ENCODE measurements at places on chromosomes 1 and 21.

- DNase-seq, result no peak
These were observed 5.0 kb upstream of the RNF19B start for GRCh38 chr1:32969566-32969965.

DNA sequence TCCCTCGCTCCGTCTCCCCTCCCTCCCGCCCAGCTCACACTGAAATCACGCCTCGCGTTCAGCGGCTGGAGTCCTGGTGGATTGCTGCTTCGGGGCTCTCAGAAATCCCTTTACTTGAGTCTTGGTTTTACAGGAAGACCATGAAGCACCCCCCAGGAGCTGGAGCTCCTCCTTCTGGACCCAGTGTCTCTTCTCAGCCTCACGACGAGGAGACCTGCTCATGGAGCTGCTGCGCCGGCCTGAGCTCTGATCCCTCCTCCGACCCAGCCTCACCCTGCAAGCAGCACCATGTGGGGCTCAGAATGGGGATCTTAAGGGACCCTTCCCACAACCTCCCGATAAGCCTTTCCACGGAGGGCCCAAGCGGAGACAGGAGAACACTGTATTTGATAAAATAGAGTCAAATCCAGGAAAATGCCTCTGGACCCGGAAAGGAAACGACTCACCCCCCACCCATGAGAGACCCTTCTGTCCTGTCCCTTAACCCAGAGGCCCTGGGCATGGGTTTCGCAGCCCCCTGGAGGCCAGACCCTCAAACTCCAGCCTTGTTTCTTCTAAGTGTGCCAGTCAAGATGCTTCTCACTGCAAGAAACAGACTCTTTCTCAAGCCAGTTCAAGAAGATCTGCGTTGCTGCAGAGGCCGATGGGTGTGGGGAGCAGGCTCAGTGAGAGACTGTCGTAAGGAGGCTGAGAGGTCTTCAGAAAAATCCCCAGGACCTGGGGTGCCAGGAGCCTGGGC is 26.1 kb downstream of the PDE9A start:
- no peak for DNase-seq

GRCh38 chr21:37555672-37556261 is 189.2 kb downstream of the DYRK1A start:
- no peak for DNase-seq

GRCh38 chr1:51473331-51474115 is 45.5 kb downstream of the EPS15 start:
- DNase-seq, result no peak

DNA sequence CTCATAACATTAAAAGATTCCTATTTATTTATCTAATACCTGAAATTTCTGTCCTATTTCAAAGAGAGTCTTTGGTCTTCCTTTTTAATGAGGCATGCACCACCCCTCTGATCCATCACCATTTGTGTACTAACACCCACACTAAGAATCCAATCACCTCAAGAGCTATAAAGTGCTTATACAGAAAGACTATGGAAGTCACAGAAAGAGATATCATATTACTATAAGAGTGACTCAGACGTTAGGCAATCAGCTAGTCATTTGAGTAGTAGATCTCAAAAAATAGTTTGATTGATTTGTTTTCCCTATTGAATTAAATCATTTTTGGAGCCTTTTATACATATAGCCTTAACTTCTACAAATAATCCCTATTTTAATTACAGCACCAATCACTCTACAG is 46.1 kb downstream of the NME7 start:
- DNase-seq, result no peak

DNA sequence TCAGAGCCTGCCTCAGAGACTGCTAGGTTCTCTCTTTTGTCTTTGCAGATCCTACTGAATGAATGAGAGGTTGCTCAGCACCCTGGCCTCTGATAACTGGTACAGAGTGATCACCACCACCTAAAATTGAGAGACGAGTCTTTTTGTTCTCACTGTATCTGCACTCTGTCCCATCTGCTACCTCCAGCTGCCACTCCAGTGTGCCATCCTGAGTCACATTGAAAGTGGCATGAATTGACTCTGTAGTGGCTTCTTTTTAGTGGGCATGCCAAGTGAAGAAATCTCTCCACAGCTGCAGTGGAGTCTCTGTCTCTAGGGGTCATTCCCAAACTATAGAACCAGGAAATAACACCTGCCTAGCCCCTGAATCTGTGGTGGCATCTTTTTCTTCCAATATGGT is 14.7 kb downstream of the CAMK1G start:
- no peak for DNase-seq

DNA sequence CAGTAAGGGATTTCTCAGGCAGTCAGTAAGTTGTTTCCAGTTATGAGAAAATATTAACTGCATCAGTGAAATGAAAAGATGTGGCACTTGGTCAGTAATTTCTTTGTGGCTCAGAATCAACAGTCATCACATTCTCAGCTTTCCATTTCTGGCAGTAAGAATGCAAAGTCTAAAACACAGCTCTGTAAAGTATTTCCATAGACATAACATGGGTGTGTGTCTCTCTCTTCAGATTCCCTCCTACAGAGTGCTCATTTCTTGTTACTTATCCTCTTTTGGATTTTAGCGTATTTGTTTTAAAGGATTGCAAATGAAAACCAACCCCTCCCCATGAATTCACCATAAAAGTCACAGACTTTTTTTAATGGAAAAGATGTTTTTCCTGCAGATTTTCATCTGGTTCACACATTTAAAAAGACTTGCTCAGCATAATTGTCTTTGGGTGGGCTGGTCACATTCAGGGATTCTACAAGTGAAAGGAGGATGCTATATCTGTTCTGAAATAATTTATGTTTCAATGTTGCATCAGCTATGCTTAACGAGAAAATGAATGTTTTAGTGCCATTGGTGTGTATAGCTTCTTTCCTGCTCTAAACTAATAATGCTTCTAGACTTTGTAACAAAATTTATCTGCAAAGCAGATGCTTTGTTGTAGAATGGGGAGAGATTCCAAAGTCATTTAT is 34.6 kb upstream of the CD55 start:
- DNase-seq, result no peak

- no peak for DNase-seq
These were observed 654.5 kb downstream of the MATN1 start for GRCh38 chr1:30068787-30069472.

- no peak for DNase-seq
These were observed 47.9 kb upstream of the EDEM3 start for GRCh38 chr1:184802354-184803179.

- DNase-seq, result no peak
These were observed 144.9 kb downstream of the HIVEP3 start for GRCh38 chr1:41773842-41774241.

DNA sequence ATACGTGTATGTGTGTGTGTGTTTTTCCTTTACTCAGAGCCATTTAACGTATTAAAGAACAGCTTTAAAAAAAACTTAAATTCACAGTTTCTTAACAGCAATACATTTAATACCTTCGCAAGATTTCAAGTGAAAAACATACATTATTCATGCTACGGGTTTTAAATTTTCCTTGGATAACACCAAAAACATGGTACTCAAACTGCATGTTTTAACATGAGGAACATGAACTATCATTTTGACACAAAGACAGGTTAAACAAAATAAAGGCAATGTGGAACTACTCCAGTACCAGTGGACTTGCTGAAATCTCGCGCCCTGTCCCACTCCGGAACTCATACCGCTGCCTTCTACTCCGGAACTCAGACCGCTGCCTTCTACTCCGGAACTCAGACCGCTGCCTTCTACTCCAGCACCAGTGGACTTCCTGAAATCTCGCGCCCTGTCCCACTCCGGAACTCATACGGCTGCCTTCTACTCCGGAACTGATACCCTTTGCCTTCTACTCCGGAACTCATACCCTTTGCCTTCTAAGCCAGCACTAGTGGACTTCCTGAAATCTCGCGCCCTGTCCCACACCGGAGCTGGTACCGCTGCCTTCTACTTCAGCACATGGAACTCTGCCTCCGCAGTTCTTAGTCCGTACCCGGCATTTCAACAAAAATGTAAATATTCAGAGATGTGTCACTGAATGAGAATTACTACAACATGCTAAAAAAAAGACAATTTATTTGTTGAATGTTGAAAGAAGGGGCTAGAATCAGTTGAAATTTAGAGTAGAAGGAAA is 148.6 kb downstream of the NCAM2 start:
- no peak for DNase-seq

DNA sequence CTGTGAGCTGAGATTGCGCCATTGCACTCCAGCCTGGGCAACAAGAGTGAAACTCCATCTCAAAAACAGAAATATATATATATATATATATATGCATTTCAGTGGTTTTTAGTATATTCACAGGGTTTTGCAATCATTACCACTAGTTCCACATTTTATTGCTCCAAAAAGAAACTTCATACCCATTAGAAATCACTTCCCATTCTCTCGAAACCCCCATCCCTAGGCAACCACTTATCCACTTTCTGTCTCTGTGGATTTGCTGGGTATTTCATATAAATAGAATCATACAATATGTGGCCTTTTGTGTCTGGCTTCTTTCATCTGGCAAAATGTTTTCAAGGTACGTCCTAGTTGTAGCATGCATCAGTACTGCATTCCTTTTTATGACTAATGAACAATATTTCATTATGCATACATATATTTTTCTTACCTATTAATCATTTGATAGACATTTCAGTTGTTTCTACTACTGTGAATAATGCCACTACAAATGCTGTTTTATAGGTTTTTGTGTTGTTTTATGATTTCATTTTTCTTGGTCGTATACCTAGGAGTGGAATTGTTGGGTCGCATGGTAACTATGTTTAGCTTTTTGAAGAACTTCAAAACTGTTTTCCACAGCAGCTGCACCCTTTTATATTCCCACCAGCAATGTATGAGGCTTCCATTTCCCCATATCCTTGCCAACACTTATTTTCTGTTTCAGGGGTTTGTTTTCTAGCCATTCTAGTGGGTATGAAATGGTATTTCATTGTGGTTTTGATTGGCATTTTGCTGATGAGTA is 95.9 kb downstream of the PHTF1 start:
- DNase-seq, result no peak

GRCh38 chr1:234848972-234849649 is 239.1 kb upstream of the IRF2BP2 start:
- DNase-seq, result no peak

GRCh38 chr1:165415068-165415467 is 29.9 kb downstream of the RXRG start:
- DNase-seq, result no peak

DNA sequence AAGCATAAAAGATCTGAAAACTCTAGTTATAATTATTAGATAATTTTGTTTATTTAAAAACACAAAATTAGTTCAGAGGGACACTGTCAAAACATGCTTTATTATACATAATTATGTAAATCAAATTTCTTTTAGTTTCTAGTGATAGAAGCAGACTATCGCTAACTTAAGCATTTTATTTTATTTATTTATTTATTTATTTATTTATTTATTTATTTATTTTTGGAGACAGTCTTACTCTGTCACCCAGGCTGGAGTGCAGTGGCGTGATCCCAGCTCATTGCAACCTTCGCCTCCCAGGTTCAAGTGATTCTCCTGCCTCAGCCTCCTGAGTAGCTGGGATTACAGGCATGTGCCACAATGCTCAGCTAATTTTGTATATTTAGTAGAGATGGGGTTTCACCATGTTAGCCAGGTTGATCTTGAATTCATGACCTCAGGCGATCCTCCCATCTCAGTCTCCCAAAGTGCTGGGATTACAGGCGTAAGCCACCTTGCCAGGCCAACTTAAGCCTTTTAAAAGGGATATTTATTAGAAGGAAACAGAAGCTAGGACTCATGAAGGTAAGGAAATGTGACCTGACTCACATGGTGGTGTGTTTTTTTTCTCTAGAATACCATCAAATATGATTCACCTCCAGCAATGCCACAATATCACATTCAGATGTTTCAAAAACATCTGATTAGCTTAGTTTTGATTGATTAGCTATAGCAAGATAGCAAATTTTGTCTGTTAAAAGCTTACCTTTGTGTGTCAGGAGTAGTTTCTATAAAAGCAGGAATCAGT is 1357.4 kb upstream of the ADGRL4 start:
- no peak for DNase-seq

GRCh38 chr1:158506369-158506987 is 34.5 kb downstream of the OR10R2 start:
- no peak for DNase-seq

GRCh38 chr1:164895026-164895912 is 336.3 kb downstream of the PBX1 start:
- DNase-seq, result no peak

- DNase-seq, result no peak
These were observed 11.1 kb downstream of the DIPK1A start for GRCh38 chr1:92949937-92950817.

GRCh38 chr21:26125433-26126167 is 45.0 kb downstream of the APP start:
- DNase-seq, result no peak

DNA sequence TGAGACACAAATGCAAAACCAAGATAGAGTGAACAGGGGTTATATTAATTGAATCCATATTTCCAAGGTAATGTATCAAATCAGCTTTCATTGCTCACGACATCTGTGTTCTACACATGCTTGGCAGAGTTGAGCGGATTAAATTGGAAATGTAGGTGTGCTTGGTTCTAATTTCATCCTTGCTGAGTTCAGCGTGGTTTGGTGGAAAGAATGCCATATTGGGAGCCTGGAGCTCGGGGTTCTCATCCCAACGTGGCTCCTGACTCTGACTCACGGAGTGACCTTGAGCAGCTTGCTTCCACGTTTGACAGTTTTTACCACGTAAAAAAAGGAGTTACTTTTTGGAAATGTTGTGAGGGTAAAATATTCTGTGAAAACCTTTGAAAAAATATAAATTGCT is 92.0 kb downstream of the MTR start:
- DNase-seq, result no peak

DNA sequence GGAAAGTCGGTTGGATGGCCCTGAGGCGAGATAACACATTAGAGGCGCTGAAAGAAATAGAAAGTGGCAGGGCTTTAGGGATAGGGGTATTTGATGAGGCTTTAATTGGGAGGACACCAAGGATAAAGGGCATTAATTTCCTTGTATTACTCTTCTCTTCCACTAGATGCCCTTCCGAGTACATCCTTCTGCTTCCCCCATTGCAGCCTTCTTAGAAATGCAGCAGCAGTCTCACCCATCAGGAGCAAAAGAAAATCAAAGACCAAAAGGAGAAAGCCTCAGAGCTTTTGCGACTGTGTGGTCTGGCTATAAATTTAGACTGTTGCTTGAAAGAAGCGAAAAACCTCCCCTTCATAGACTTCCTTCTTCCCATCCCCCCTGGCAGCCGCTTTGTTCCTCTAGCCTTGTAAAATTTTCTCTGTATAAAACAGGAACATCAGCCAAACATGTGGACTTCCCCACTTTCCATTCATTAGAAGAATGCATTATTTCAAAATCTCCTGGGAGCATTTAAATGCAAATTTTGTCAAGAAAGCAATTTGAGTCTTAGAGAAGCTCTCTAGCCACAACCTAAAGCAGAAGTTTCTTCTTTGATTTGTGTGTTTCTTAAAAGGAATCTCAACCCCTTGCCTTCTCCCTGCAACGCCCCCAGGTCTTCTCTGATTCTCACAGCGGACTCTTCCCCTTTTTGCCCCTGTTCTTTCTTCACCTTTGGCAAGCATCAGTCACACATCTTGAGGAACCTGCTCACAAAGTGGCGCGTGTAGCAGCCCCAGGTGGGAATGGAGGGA is 76.6 kb downstream of the NDUFS5 start:
- DNase-seq, result no peak

DNA sequence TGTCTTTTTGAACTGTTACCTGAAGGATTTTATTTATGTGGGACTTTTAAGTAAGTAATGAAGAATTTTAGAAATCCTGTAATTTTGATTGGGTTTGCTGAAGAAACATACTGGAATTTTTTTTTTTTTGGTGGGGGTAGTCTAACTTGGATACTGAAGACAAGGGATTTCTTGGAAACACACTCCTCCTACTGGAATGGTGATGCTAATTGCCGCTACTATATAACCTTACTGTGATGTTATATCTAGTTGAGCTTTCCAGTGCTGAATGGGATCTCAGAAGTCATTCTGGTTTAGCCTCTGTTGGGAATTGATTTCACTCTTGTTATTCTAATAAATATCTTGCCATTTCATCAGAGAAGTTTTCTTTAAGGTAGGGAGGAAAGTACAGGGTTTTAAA is 8.4 kb downstream of the PPP2R5A start:
- no peak for DNase-seq
